Activated T-helper 9 cell treated with anti-CD3 and anti-CD28 coated beads, Interleukin-2, amount 50 U/mL, for 16 hours (primary cell): ENCODE measurements at places on chromosomes 2 and 18.

- no peak for DNase-seq
Measured at GRCh38 chr2:86258106-86258505, 58.8 kb downstream of the MRPL35 start.

DNA sequence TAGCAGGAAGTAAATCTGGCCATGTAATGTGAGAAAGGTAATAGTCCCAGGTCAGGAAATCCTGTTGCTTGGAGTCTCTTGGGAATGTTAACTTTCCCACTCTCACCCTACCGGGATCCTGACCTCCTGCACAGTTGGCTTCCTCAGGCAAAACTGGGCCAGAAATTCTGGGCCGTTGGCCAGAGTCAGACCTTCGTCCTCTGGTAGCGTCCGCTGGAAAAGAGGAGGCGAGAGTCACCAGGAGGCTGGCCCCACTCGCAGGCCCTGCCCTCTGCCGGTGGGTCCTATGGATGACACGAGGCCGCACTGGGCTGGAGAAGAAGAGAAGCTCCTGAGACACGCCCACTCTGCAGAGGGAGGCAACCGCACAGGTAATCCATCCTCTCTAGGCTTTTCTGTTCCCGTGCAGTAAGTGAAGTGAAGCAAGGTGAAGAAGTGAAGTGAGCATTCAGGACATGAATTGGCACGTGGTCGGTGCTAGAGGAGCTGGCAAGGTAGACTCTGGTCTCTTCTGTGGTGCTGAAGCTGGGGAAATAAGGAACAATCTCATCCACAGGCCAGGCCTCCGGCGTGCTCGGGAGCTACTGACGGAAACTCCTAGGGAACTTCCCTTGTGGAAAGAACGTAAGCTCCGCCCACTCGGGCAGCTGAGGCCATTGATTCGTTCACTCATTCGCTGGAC lies 182.7 kb upstream of the GLI2 start:
- DNase-seq, result no peak

DNA sequence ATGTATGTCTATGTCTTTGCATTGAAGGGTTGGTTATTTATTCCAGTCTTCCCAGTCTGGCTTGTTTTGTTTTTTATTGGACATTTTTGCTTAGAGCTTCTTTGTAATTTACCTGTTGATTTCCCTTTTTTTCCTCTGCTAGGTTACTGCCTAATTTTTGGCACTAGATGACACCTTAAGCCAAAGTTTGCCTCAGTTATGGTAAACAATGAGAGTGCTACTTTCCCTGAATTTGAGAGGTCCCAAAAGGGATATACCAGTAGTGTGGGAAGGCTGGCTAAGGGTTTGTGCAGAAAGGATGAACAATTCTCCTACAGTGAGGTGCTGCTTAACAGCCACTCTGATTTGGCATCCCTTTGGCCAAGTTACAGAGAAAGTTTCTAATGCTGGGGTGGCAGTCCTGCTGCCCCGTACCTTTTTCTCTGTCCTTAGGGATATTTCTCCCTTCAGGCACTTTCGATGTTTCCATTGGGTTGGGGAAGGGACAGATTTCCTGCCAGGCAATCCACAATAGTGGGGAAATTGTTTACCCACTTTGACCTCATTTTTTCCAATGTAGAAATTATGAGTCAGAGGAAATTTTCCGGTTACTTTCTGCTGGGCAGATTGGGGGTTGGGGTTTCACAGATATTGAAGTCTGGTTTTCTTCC lies 354.9 kb downstream of the PTPRM start:
- no peak for DNase-seq

GRCh38 chr2:238634701-238635357 lies 208.1 kb downstream of the ASB1 start:
- no peak for DNase-seq

DNA sequence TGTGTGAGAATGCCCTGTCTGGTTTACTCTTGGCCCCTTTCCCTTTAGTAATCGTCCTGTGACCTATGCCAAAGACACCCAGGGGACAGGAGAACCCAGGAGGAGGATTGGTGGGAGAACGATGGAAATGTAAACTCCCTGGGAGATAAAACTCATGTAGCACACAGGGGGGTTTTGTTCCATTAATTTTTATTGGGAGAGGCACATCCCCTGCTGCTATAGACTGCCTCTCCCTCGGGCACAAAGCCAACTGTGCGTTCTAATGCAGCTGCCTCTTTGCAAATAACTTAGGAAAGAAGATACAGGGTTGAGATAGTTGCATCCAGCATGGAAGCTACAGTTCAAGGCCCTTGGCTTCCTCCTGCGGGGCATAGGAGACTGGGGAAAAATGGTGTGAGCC lies 489.6 kb downstream of the SLC4A3 start:
- DNase-seq, result no peak

GRCh38 chr2:111711270-111711669 lies 172.7 kb downstream of the ANAPC1 start:
- DNase-seq, result no peak

GRCh38 chr2:233413559-233414272 lies 59.4 kb downstream of the DGKD start:
- DNase-seq, result peak; percentile 41

GRCh38 chr2:187453078-187453641 lies 5.1 kb upstream of the CALCRL start:
- no peak for DNase-seq

DNA sequence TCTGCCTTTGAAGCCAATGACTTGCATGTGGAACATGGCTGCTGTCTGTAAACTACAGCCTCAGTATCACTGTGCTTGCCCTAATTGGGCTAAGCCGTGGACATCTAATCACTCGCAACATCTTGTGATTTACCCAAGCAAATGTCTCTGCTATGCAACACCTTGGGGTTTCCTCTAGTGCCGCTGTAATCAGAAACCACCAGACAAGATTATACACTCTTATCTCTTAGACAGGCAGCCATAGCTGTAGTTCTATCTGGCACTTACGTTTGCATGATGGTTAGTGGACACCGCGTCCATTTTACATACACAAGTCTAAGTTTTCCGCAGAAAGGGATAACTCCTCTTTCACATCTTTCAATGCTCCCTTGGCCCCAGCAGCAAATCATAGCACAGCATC lies 204.3 kb upstream of the CCDC68 start:
- no peak for DNase-seq

- no peak for DNase-seq
Measured at GRCh38 chr2:173216668-173217067, 138.0 kb upstream of the CDCA7 start.

- no peak for DNase-seq
Measured at GRCh38 chr2:221463241-221463896, 108.7 kb downstream of the EPHA4 start.

DNA sequence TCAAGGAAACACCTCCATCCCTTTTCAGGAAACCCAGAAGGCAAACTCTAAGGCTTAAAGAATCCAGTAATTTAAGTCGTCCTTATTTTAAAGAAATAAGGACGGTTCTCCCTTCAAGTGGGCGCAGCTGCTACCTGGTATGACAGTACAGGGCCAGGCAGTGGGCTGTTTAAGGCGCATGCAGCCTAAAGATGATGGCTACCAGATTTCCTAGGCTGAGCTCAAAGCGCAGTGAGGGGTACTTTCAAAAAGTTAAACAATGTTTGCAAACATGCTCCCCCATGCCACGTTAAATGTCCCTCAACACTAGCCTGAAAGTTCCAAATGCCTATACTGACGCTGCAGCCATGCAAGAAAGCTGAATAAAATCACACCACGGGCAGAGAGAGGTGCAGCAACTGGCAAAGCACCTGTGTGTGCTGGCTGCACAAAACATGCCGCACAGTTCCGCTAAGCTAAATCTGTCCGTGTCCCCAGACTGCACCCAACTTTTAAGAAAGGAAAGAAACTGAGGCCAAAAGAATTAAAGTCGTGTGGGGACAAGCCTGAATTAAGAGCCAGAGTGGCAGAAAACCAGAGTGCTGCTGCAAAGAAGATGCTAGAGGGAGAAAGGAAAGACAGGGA lies 583 bp downstream of the HIBCH start:
- DNase-seq, result no peak

GRCh38 chr2:19857806-19858205 lies 44.0 kb downstream of the TTC32 start:
- no peak for DNase-seq

DNA sequence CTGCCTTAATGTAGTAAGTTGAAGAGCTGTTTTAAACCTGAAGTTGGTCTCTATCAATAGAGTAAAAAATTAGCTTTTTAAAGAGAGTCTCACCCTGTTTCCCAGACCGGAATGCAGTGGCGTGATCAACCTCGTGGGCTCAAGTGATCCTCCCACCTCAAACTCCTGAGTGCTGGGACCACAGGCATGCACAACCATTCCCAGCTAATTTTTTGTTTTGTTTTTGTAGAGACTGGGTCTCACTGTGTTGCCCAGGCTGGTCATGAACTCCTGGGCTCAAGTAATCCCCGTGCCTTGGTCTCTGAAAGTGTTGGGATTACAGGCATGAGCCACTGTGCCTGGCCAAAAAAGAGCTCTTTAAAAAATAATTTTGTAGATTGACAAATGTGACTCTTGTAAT lies 40.3 kb downstream of the CRIM1 start:
- DNase-seq, result no peak

DNA sequence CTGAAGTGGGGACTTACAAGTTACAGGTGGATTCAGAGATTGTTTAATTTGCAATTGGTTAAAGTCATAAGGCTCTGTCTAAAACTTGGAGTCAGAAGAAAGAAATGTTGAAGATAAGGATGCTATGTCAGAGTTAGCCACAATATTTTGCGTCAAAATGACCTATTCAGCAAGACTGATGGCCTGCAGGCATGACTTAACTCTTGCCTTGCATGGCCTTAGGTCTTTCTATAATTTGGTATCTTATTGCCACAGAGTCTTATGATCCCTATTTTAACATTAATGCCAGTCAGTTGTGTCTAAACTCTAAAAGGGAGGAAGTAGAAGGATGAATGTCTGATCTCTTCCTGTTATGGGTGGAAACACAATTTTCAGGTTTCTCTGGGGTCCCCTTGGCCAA lies 5.2 kb upstream of the COMMD1 start:
- no peak for DNase-seq
